ENCODE measurements at places on chromosomes 5 and 9. TPM values are rescaled to one million over a fixed set of nuclear protein-coding genes. Genes with fewer than 3 reads are reported as not detected.

CCDC187 gene
- 2.0 TPM for polyA plus RNA-seq

SLC25A2 gene
- 0.30 TPM for polyA plus RNA-seq

UIMC1 gene
- polyA plus RNA-seq: 24.1 TPM

NTNG2 gene
- polyA plus RNA-seq: 1.1 TPM

SLC36A3 gene
- not detected for polyA plus RNA-seq

APBA1 gene
- polyA plus RNA-seq: 1.6 TPM

SOX30 gene
- 0.05 TPM for polyA plus RNA-seq

TEX48 gene
- polyA plus RNA-seq: not detected

FOXB2 gene
- not detected for polyA plus RNA-seq

SV2C gene
- 0.14 TPM for polyA plus RNA-seq

SLC6A7 gene
- not detected for polyA plus RNA-seq

LHX6 gene
- 1.5 TPM for polyA plus RNA-seq

HRCT1 gene
- 0.33 TPM for polyA plus RNA-seq

PCDHB2 gene
- 0.70 TPM for polyA plus RNA-seq

FCN2 gene
- polyA plus RNA-seq: not detected

PRR16 gene
- 0.61 TPM for polyA plus RNA-seq

PARP8 gene
- 8.1 TPM for polyA plus RNA-seq

CCL27 gene
- polyA plus RNA-seq: not detected

CKMT2 gene
- 3.2 TPM for polyA plus RNA-seq

GFI1B gene
- not detected for polyA plus RNA-seq

SHOC1 gene
- not detected for polyA plus RNA-seq

Data from pancreas (tissue), 10 donors.